ENCODE measurements at places on chromosomes 7 and 10.

DNA sequence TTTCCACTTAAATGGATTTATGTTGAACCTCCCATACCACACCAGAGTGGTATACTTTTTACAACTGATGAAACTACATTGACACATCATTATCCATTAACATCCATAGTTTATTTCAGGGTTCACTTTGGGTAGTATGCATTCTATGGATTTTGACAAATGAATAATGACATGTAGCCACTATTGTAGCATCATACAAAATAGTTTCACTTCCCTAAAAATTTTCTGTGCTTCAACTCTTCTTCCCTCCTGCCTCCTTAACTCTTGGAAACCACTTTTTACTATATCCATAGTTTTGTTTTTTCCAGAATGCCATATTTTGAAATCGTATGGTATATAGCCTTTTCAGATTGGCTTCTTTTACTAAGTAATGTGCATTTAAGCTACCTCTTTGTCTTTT, 199.5 kb upstream of the TMEM196 start:
- DNase-seq = no peak

- DNase-seq = peak; percentile 28
These were observed 30.6 kb downstream of the GARS1 start for GRCh38 chr7:30625283-30625682.

GRCh38 chr10:13891128-13892000, 304.6 kb downstream of the PRPF18 start:
- DNase-seq = no peak

- DNase-seq = no peak
These were observed 290.1 kb upstream of the ZMIZ1 start for GRCh38 chr10:78778444-78779338.

DNA sequence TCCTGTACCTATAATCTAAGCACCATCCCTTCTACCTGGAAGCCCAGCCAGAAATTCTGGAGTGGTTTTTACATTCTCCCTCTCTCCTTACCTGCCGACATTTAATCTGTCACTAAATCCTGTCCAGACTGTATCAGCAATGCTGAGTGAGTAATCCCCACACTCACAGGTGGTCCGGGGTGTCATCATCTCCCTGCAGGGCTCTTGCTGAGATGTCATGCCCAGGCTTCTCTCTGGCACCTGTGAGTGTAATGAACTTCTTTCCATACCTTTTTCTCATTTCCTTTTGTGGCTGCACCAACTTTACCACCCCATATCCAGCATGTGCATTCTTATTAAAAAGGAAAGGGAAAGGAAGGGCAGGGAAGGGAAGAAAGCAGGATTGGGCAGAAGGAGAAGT, 355.2 kb downstream of the CCSER2 start:
- no peak for DNase-seq

- DNase-seq = no peak
These were observed 59.0 kb downstream of the MDH2 start for GRCh38 chr7:76106893-76107292.

DNA sequence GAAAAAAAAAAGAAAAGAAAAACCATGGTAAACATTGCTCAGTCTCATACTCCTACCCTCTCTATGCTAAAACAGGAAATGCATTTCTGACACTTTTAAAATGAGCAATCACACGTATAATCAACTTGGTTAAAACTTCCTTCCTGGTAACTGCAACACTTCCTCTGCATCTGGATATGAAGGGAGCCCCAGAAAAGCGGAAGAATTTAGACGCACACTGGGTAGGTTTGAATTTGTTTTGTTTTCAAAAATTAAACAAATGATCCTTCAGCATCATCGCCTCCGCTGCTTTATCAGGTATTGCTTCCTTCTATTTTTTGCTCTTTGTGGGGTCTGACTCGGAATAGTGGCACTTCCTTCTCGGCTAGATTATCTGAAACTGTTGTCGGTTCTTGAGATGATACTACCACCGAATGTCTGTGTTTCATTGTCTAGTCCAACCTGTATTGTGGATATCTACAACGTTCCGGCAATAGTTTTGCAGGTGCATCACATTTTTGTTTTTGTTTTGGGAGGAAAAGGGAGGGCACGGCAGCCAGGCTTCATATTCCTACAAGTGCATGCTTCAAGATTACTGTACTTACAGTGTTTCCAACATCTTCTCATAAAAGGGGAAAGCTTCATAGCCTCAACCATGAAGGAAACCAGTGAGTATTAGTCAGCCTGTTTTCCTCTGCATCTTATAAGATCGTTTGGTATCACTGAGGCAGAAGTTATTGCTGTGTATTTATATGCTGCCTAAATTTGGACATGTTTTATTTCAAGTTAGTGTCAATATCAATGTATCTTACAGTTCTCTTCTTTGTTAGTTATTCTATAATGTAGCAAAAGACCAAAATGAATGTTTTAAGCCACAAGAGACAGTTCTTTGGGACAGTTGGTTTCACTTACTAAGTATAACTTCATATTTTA, at the start of gene PIK3CG:
PIK3CG (plus strand) TSS at position 153 of the 912 bp plus-strand sequence. CDS start 2,280 bp downstream, outside the sequence.
- DNase-seq = no peak

DNA sequence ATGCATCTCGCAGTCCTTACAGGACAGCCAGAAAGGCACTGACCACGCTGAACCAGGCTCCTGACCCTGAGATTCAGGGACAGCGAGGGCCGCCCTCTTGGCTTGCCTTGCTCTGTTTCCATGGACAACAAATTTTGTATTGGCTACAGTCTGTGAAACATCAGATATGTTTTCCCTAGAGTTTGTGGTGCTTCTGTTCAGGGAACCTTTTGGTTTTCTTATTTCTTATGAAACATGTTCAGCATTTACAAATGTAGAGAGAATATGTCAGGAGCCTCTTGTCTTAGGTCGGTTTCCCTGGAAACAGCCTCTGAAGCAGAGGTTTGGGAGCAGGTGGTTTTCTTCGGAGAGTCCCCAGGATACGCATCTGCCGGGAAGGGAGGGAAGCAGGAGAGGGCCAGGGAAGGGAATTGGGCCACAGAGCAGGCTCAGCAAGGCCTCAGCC, 260.1 kb downstream of the CCDC3 start:
- no peak for DNase-seq

DNA sequence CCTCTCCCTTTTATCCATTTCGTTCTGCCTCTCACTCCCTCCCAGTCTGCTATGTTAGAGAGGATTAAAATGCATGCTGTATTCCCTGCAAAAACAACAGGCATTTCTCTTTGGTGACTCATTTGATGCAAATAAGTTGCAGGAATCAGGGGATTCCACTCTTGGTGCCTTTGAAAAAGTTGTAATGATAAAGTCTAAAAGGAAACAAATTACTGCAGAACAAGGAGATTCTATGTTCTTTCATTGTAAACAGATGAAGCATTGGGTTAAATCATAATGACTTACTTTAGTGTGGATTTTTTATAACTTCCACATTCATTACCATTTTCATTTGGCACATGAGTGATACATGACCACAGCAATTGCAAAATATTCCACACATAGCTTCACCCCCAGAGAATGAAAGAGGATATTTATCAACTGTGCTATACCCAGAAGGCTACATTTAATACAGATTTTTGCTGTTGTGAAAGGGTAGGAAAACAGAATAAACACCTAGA, 33.4 kb upstream of the ABLIM1 start:
- no peak for DNase-seq

DNA sequence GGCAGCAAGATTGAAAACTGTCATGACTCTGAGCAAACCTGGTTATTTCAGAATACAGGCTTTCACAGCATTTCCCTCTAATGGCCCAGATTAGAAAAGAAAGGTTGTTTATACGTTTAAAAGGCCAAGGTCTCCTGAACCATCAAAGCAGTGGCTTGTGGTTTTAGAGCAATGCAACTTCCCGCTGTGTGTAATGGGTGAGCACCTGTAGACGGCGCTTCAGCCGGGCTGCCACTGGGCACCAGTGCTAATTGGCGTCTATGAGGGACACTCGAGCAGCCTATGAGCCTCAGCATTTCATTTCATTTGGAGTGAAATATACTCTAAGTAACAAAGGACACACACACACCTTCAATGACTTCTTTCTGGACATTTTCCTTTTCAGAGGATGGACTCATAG, 671.0 kb upstream of the FZD8 start:
- no peak for DNase-seq

- no peak for DNase-seq
These were observed 13.2 kb upstream of the ZNF862 start for GRCh38 chr7:149824748-149825566.

GRCh38 chr10:22340329-22341189, 4.7 kb upstream of the SPAG6 start:
- peak; percentile 66 for DNase-seq
